Left ventricle myocardium superior (tissue), 1 donor: ENCODE measurements at places on chromosomes 16 and 17. TPM values are rescaled to one million over a fixed set of nuclear protein-coding genes. Genes with fewer than 3 reads are reported as not detected.

- no peak for DNase-seq
Measured at GRCh38 chr16:62615526-62615925, 579.3 kb upstream of the CDH8 start.

GRCh38 chr17:31369266-31369665 is 22.2 kb upstream of the RAB11FIP4 start:
- no peak for DNase-seq

DNA sequence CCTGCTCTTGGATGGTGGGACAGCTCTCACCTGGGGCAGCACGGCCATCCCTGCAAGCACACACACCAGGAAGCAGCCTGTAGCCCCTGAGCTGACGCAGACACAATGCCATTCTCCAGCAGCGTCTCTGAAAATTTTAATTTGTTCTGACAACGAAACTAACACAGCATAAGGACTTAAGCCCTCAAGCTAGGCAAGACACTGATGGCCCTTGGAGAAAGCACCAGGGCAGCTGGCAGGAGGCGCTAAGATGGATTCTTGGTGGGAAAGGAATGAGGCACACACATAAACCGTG is 2.7 kb upstream of the LIMD2 start:
- DNase-seq: no peak

DNA sequence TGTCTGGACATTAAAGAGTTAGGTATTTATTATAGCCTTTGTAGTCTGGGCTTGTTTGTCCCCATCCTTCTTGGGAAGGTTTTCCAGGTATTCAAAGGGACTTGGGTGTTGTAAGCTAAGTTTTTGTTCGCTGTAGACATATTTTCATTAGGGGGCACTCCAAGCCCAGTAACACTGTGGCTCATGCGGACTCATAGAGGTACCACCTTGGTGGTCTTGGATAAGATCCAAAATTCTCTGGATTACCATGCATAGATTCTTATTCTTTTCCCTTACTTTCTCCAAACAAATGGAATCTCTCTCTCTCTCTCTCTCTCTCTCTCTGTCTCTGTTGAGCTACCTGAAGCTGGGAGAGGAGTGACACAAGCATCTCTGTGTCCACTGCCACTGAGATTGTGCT is 48.9 kb downstream of the ERCC4 start:
- DNase-seq: no peak

DNA sequence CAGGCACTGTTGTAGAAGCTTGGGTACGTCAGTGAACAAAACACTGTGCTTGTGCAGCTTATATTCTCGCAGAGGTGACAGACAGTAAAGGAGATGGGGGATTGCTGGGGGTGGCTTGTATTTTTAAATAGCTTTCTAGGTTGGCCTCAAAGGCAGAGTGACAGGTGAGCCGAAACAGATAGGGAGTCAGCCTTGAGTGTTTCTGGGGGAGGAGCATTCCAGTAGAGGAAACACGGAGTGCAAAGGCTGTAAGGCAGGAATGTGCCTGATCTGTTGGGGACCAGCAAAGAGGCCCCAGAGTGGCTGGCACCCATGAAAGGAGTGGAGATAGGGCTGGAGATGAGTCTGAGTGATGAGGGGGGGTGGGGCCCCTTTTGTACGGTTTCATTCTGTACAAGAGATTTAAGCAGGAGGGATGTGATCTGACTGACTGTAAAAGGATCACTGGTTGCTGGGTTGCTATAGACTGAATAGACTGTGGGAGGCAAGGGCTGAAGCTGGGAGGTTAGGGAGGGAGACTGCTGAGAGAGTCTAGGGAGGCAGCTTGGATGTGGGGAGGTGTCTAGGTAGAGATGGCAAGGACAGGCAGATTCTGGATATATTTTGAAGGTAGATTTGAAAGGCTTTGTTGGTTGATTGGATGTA is 15.2 kb downstream of the NUP93 start:
- DNase-seq: no peak

The PFAS gene
- total RNA-seq: 12.1 TPM
